Skin of body (tissue), 3 donors: ENCODE measurements at places on chromosomes 16 and 17. TPM values are rescaled to one million over a fixed set of nuclear protein-coding genes. Genes with fewer than 3 reads are reported as not detected.

TSR1 gene
- 25.8 TPM for total RNA-seq

TCAP gene
- total RNA-seq, result 20.7 TPM

SYT17 gene
- 3.1 TPM for total RNA-seq

MEIOB gene
- 0.39 TPM for total RNA-seq

DNA sequence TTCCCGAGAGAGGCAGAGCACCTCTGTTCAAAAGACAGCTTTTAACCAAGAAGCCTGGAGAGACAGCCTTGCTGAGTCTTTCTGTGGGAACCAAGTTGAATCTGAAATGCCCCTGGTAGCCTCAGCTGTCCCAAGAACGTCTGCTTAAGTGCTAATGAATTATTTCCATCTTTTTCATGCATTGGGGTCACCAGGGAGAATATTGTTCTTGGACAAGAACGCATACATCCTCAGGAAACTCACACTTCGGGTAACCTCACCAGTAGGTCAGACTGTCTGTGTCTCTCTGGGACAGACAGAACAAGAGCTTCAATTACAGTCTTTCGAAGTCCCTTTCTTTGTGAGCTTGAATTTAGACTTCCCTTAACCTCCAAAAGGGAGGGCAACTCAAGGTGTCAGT, 134.6 kb upstream of the ADAMTS18 start:
- DNase-seq, result no peak

- no peak for DNase-seq
Measured at GRCh38 chr17:47902039-47902744, 6.2 kb downstream of the SP2 start.

- DNase-seq, result no peak
Measured at GRCh38 chr16:67016681-67017420, 12.1 kb upstream of the CBFB start.

DNA sequence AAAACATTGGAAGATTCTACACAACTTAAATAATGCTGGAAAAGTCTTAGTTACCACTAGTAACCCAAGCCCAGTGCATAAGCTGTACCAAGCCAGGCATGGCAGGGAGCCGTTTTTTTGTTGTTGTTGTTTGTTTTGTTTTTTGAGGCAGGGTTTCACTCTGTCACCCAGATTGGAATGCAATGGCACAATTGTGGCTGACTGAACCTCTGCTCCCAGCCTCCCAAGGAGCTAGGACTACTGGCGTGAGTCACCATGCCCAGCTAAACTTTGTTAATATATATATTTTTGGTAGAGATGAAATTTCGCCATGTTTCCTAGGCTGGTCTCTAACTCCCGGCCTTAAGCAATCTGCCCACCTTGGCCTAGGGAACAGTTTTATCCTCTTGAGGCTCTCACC, 564 bp upstream of the TMIGD1 start:
- DNase-seq, result no peak

- no peak for DNase-seq
Measured at GRCh38 chr16:84821179-84821578, 1.4 kb downstream of the CRISPLD2 start.
